ENCODE measurements at places on chromosomes 12 and 14.

GRCh38 chr12:120364487-120364886 is 4.5 kb downstream of the MSI1 start:
- DNase-seq, result no peak

GRCh38 chr12:57519796-57520052 is 590 bp downstream of the DDIT3 start:
- DNase-seq, result peak; percentile 8

- no peak for DNase-seq
These were observed 34.0 kb downstream of the CD9 start for GRCh38 chr12:6234214-6234613.

- no peak for DNase-seq
These were observed 43.2 kb upstream of the EML1 start for GRCh38 chr14:99749763-99750715.

GRCh38 chr14:29710015-29710414 is 217.6 kb downstream of the PRKD1 start:
- no peak for DNase-seq
